NCI-H187 treated with DMSO at 0.1 percent for 48 hours (cell line): ENCODE measurements at places on chromosomes 16 and 17.

GRCh38 chr17:41919840-41920579 is 1.3 kb upstream of the ACLY start:
- no peak for DNase-seq

DNA sequence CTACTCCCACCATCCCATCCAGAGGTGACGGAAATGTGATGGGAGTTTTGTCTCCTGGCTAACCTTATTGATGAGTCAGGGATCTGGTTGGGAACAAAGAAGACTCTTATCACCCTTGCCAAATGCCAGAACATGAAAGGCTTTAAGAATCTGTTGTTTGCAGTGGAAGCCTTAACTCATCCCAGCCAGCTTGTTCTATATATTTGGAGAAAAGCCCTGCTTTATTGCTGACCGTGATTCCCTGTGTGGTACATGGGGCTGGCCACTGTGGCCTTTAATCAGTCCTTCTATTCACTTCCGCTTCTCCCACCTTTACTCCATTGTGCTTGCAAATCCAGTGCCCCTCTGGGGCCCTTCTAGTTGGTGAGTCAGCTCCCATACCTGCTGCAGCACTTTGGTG is 156.6 kb downstream of the PHKB start:
- no peak for DNase-seq

GRCh38 chr17:44198721-44199552 is 747 bp downstream of the ATXN7L3 start:
- no peak for DNase-seq

- no peak for DNase-seq
Measured at GRCh38 chr16:75114179-75114945, 2.2 kb downstream of the LDHD start.
